Stimulated activated naive CD4-positive, alpha-beta T cell treated with Interleukin-2 at 50 U/mL for 16 hours (primary cell): ENCODE measurements at places on chromosomes 7 and 10.

GRCh38 chr10:10677479-10677878 is 340.2 kb upstream of the CELF2 start:
- DNase-seq = no peak

GRCh38 chr10:114686013-114686412 is 27.9 kb upstream of the ABLIM1 start:
- no peak for DNase-seq

DNA sequence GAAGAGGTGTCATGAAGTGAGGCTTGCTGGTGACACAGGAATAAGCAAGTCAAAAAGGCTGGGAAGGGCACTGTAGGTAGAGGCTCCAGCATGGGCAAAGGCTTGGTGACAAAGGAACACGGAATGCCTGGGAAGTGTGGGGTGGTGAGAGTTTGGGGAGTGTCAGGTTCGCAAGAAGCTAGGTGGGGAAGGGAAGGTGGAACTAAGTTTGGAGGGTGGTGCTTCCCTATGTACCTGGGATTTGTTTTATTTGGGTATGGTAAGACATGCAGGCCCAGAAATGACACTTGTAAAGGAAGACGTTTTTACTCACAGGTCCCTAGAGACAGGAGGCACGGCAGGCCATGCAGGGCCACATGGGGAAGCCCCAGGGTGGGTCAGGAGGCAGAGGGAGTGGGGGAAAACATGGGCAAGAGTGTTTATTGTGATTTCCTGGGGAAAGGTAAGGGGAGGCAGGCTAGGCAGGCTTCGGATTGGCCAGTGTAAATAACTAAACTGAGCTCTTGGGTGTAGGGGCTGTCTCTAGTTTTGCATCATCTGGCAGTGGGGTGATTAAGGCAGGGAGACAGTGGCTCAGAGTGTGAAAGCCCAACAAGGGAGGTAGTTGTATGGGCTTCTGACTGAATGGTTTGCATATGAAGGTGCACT is 52.1 kb downstream of the SH2D4B start:
- DNase-seq = no peak

GRCh38 chr10:24223953-24224352 is 15.0 kb downstream of the KIAA1217 start:
- no peak for DNase-seq

GRCh38 chr7:34835901-34836600 is 178.0 kb downstream of the NPSR1 start:
- no peak for DNase-seq

DNA sequence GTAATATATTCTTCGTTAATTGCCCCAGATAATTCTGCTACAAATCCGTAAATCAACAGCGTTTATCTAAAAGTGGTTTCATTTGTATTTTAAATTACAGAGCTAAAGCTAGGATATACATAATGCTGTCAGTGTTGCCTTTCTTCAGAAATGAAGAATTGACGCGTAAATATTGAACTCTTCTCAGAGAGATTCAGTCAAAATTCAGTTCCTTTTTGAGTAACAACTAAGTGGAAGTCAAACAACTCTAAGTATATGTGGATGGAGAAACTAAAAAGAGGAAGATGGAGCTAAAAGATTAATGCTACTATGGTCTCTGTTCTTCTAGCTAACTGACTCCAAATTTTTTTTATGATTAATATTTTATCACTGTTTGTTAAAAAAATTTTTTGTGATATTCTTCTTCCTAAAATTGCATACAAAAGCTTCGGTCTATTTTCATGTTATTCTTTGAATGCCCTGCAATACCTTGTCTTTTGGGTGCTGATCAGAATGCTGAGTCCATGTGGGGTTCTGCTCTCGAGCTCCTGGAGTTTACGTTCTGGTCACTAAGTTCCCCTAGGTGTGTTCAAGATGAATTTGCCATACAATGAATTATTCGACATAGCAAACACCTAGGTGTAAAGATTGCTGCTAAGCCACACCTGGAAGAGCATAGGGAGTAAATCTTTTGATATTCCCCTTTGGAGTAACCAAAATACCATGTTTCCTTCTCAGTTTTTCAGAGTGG is 20.7 kb downstream of the MDFIC start:
- no peak for DNase-seq

- no peak for DNase-seq
Measured at GRCh38 chr7:99036546-99037111, 107.3 kb downstream of the SMURF1 start.

GRCh38 chr10:69318867-69319727 is 40.8 kb downstream of the HK1 start:
- peak; percentile 75 for DNase-seq

GRCh38 chr10:86046845-86047460 is 319.6 kb downstream of the GRID1 start:
- no peak for DNase-seq
